Activated CD4-positive, alpha-beta T cell treated with anti-CD3 and anti-CD28 coated beads, Interleukin-2, amount 50 U/mL, for 1 hour (primary cell): ENCODE measurements at places on chromosomes 12 and 14.

GRCh38 chr12:42326541-42327226, 717 bp downstream of the PPHLN1 start:
- peak; percentile 13 for DNase-seq

- no peak for DNase-seq
Observed at GRCh38 chr14:63848890-63849289, 3.9 kb upstream of the SYNE2 start.

- no peak for DNase-seq
Observed at GRCh38 chr12:94940771-94941170, 62.7 kb downstream of the NDUFA12 start.

GRCh38 chr12:64269161-64269560, 47.1 kb upstream of the KICS2 start:
- no peak for DNase-seq
